HT-29 (cell line): ENCODE measurements at places on chromosomes 7 and 10.

DNA sequence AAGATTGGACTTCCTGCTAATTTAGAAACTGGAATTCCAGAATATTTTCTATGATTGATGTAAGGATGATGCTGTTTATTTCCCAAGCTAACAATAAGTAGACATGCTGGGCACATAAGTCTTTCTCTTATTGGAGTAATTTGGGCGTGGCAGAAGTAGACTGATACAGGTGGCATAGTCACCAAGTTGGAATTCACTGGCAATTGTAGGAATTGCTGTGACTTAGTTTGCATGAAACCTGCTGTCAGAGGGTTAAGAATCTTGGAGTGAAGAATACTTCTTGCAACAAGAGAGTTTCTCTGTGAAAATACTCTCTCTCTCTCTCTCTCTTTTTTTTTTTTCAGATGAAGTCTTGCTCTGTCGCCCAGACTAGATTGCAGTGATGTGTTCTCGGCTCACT lies 569.7 kb downstream of the REEP3 start:
- no peak for DNase-seq

- no peak for DNase-seq
Observed at GRCh38 chr10:81874875-81875466, at the start of gene NRG3. Gene NRG3, plus strand, starts transcription at chr10:81875194.

- DNase-seq = no peak
Observed at GRCh38 chr7:11818281-11818680, 13.7 kb downstream of the THSD7A start.

GRCh38 chr7:2929321-2930201 lies 85.5 kb upstream of the GNA12 start:
- DNase-seq = no peak

DNA sequence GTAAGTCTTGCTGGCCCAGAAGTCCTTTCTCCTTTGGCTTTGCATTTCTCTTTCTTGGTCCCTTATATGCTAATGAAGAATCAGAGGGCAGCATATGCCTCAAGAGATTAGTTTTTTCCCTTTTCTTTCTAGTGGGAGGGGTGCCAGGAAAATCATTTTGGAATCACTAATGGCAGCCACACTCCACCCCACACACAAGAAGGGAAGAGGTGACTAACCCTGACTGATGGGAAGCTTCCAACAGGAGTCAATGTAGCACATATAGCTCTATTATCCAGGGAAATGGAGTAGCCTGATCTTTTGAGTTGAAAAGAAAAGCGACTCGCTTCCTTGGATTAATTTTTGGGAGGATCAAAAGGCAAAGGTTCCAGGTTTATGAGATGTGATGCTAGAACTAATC lies 225.3 kb downstream of the KIF20B start:
- no peak for DNase-seq

DNA sequence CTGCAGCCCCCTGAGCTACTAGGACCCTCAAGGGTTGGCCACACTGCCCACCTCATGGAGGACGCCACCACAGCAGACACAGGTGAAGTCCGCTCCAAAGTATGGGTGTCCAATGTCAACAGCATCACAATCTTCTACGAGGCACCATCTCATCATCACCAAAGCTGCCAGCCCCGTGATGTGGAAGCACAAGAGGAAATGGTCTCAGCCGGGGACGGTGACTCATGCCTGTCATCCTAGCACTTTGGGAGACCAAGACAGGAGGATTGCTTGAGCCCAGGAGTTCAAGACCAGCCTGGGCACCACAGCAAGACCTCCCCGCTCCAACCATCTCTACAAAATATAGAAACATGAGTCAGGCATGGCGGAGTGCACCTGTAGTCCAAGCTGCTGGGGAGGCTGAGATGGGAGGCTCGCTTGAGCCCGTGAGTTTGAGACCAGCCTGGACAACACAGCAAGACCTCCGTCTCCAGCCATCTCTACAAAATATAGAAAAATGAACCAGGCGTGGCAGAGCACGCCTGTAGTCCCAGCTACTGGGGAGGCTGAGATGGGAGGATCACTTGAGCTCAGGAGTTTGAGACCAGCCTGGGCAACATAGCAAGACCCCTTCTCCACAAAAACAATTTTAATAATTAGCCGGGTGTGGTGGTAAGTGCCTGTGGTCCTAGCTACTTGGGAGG lies 48.8 kb upstream of the MYL10 start:
- DNase-seq = no peak
